Lung (tissue), 17 donors: ENCODE measurements at places on chromosomes 1 and 21.

- peak; percentile 16 for DNase-seq
- no peaks in the 10 kb centered on the region for H3K4me1 ChIP-seq
- H3K27ac ChIP-seq, result no peak overlapping the region
- H3K4me3 ChIP-seq, result no peak overlapping the region
- H3K36me3 ChIP-seq, result peaks cover under 1% of the 10 kb centered on the region
Measured at GRCh38 chr1:186983327-186983726, 154.6 kb downstream of the PLA2G4A start.

DNA sequence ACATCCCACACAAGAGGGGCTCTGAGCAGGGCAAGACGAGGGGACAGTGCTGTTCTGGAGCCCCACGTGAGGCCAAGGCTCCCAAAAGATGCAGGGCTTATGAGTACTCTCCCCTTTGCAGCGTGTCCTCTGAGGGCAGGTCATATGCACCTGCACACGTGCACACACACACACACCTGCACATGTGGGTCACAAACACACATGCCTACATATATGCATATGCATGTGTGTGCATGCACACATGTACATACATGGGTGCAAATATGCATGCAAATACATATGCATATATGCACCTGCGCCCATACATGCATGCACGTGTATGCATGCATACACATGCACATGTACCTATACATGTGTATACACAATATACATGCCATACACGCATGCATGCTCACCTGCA lies 197.9 kb downstream of the NPHP4 start:
- peaks cover 4% of the 10 kb centered on the region for H3K27me3 ChIP-seq
- H3K4me3 ChIP-seq, result no peak overlapping the region
- H3K36me3 ChIP-seq, result no peaks in the 10 kb centered on the region
- no peak overlapping the region for H3K27ac ChIP-seq

- no peak for DNase-seq
- no peak overlapping the region for H3K4me3 ChIP-seq
- H3K4me1 ChIP-seq, result peaks cover 11% of the 10 kb centered on the region
- no peaks in the 10 kb centered on the region for H3K36me3 ChIP-seq
Measured at GRCh38 chr1:203280061-203280460, 25.3 kb upstream of the BTG2 start.

DNA sequence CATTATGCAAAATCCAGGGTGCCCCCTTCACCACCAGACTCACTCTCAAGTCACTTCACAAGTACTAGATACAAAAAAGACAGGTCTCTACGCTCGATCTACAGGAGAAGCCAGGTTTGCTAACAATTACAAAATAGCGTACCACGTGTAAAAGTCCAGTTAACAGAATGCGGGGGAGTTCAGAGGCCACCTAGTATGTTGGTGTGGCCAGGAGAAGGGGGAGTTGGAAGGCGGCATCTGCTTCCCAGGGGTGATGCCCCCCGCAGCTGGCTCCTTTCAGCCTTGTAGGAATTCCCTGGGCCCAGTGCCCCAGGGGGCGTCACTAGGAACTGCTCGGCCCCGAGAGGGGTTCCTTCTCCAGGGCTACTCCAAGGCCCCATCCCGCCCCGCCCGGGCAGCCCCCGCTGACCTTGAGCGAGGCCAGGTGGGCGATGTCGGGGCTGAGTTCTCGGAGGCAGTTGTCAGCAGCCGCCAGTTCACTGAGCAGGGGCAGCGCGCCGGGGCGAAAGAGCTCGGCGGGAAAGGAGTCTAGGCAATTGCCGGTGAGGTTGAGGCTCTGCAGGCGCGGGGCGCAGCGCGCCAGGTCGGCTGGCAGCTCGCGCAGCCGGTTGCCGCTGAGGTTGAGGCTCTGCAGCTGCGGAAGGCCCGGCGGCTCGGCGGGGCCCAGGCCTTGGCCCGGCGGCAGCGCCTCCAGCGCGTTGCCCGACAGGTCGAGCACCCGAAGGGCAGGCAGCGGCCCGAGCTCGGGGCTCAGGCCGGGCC lies 664 bp downstream of the LRRC47 start:
- peaks cover 5% of the 10 kb centered on the region for H3K27me3 ChIP-seq
- H3K4me1 ChIP-seq, result peaks cover 15% of the 10 kb centered on the region
- H3K4me3 ChIP-seq, result peak overlapping the region; percentile 97

DNA sequence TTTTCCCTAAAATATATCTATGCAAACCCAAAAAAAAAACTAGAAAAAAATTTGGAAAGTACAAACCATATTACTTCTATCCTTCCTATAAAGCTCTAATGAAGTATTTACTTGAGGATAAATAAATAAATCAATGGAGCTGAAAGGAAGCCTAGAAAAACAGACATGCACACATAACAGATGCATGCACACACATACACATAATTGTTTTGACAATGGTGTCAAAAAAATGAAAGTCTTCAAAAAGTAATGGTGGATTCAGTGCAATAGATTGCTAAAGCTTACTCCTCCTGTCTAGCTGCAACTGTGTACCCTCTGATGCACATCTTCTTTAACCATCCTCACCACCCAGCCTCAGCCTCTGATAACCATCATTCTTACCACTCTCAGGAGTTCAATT lies 521.9 kb upstream of the RGS18 start:
- no peaks in the 10 kb centered on the region for H3K36me3 ChIP-seq
- no peak overlapping the region for H3K4me3 ChIP-seq
- H3K27ac ChIP-seq, result no peak overlapping the region

GRCh38 chr21:15274701-15275485 lies 210.1 kb upstream of the NRIP1 start:
- no peak overlapping the region for H3K27ac ChIP-seq
- no peak for DNase-seq
- H3K4me1 ChIP-seq, result no peaks in the 10 kb centered on the region

- H3K27me3 ChIP-seq, result no peaks in the 10 kb centered on the region
- no peak overlapping the region for H3K4me3 ChIP-seq
- no peak for DNase-seq
- H3K4me1 ChIP-seq, result no peaks in the 10 kb centered on the region
Measured at GRCh38 chr1:42758641-42759040, 8.2 kb downstream of the P3H1 start.

GRCh38 chr1:208421486-208421885 lies 177.3 kb upstream of the PLXNA2 start:
- H3K36me3 ChIP-seq, result no peaks in the 10 kb centered on the region
- no peak for DNase-seq
- H3K27me3 ChIP-seq, result no peaks in the 10 kb centered on the region
- no peak overlapping the region for H3K4me3 ChIP-seq

DNA sequence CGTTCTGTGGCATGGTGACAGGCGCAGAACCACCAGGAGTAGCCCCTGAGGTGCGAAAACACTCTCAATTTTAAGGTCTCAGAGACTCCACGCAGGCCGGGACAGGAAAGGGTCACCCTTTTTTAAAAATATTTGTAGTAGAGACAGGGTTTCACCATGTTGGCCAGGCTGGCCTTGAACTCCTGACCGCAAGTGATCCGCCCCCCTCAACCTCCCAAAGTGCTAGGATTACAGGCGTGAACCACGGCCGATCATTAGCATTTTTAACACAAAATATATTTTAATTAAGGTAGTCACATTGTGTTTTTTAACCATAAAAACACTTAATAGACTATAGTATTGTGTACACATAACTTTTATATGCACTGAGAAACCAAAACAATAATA lies 31.1 kb downstream of the ATP2B4 start:
- H3K27ac ChIP-seq, result no peak overlapping the region
- peaks cover 2% of the 10 kb centered on the region for H3K4me1 ChIP-seq
- H3K27me3 ChIP-seq, result no peaks in the 10 kb centered on the region
- peaks cover 2% of the 10 kb centered on the region for H3K36me3 ChIP-seq
- DNase-seq, result no peak

- DNase-seq, result no peak
- H3K27me3 ChIP-seq, result no peaks in the 10 kb centered on the region
- H3K4me3 ChIP-seq, result no peak overlapping the region
- H3K27ac ChIP-seq, result no peak overlapping the region
- no peaks in the 10 kb centered on the region for H3K4me1 ChIP-seq
Measured at GRCh38 chr1:224045556-224045955, 68.4 kb upstream of the FBXO28 start.

GRCh38 chr1:110285316-110285715 lies 53.9 kb upstream of the RBM15 start:
- no peaks in the 10 kb centered on the region for H3K4me1 ChIP-seq
- H3K27ac ChIP-seq, result no peak overlapping the region
- no peak overlapping the region for H3K4me3 ChIP-seq
- DNase-seq, result no peak

DNA sequence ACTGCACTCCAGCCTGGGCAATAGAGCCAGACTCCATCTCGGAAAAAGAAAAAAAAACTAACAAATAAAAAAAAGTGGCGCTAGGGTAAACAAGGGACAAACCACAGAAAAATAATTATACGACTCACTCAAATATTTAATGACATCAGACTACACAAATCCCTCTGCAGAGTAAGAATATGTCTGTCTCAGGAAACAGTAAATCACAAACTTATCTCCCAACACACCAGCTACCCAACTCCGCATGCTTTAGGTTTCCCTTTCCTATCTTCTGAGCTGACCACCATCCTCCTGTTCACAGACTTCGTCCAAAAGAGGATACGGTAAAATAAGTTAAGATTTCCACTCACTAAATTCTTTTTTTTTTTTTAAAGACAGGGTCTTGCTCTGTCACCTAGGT lies 16.2 kb downstream of the WDR47 start:
- H3K4me3 ChIP-seq, result no peak overlapping the region
- no peak for DNase-seq
- no peaks in the 10 kb centered on the region for H3K27me3 ChIP-seq
- H3K36me3 ChIP-seq, result no peaks in the 10 kb centered on the region

- no peaks in the 10 kb centered on the region for H3K27me3 ChIP-seq
- no peak for DNase-seq
- H3K4me3 ChIP-seq, result no peak overlapping the region
- no peak overlapping the region for H3K27ac ChIP-seq
Measured at GRCh38 chr1:8109216-8109615, 83.1 kb upstream of the ERRFI1 start.

GRCh38 chr1:6623269-6623965 lies 1.3 kb upstream of the THAP3 start:
- H3K36me3 ChIP-seq, result peaks cover 32% of the 10 kb centered on the region
- no peak for DNase-seq
- peaks cover 5% of the 10 kb centered on the region for H3K4me1 ChIP-seq
- no peak overlapping the region for H3K4me3 ChIP-seq
- no peaks in the 10 kb centered on the region for H3K27me3 ChIP-seq

DNA sequence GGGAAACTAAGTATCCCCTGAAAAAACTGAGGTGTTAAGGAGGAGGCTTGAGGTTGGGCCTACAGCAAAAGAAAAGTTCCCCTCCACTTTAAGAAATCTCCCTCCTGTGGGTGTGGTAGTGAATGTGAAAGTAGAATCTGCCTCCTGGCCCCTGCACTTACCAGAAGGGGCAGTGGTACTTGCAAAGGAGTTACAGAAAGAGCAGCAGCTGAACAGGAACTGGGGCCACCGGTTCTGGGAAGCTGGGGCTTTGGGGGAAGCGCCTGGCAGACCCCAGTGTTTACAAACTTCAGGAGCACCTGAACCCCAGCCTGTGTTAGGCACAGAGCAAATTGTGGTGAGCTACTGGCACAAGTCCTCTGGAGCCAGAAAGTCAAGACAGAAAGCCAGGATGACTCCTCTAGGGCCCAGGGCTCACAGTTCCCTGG lies 250.2 kb upstream of the FGGY start:
- H3K4me1 ChIP-seq, result peaks cover 10% of the 10 kb centered on the region
- H3K27me3 ChIP-seq, result no peaks in the 10 kb centered on the region
- H3K4me3 ChIP-seq, result no peak overlapping the region
- no peak overlapping the region for H3K27ac ChIP-seq
- no peak for DNase-seq

GRCh38 chr1:232718928-232719927 lies 86.0 kb upstream of the MAP10 start:
- no peaks in the 10 kb centered on the region for H3K4me1 ChIP-seq
- H3K36me3 ChIP-seq, result no peaks in the 10 kb centered on the region
- H3K27ac ChIP-seq, result no peak overlapping the region
- no peaks in the 10 kb centered on the region for H3K27me3 ChIP-seq

DNA sequence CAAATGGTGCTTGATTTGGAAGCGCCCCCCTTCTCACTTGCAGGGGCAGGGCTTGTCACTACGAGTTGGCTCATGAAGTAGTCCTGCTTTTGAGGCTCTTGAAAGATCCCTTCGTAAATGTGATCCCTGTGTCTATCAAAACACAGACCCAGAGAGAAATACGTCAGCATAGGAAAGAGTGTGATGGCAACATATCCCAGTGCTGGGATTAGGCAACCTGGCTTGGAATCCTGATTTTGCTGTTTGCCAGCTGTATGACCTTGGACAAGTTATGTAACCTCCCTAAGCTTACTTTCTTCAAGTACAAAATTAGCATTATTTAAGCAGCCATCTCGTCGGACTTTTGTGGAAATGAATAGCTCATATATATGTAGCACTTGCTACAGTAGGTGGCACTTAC lies 228.4 kb downstream of the ATG4C start:
- no peak for DNase-seq
- H3K36me3 ChIP-seq, result no peaks in the 10 kb centered on the region
- no peak overlapping the region for H3K4me3 ChIP-seq

DNA sequence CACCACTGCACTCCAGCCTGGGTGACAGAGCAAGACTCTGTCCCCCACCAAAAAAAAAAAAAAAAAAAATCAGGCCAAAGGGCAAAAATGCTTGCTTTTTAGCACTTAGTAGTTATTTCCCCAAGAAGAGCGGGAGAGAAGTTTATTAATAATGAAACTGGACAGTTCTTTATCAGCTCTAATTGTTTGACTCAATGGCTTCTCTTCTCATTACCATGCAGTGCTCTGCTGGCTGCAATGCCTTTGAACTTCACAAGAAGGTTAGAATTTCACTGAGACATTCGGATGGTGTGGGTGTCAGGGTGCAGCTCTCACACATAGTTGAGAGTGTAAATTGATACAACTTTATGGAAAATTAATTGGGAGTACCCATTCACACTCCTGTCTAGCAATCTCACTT lies 63.7 kb downstream of the EDARADD start:
- H3K4me3 ChIP-seq, result no peak overlapping the region
- no peaks in the 10 kb centered on the region for H3K4me1 ChIP-seq
- no peak for DNase-seq
- H3K27ac ChIP-seq, result no peak overlapping the region
- no peaks in the 10 kb centered on the region for H3K27me3 ChIP-seq
- no peaks in the 10 kb centered on the region for H3K36me3 ChIP-seq

DNA sequence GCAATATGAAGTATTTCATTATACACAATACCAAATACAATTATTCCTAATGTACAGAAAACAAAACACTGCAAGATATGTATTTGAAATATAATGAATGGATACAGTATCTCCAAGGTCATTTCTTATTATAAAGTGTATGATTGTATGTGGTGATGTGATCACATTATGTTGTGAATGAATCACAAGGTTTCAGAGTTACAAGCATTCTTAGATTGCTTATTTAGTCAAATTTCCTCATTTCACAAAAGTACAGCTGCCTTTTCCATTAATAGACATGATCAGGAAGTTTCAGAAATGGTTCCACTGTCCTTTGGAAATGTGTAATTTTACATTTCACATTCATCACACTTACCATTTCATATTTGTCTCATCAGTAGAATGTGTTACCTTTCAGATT lies 28.3 kb upstream of the NEK7 start:
- H3K4me3 ChIP-seq, result no peak overlapping the region
- no peaks in the 10 kb centered on the region for H3K27me3 ChIP-seq
- DNase-seq, result no peak
- no peak overlapping the region for H3K27ac ChIP-seq
- peaks cover 2% of the 10 kb centered on the region for H3K4me1 ChIP-seq
- H3K36me3 ChIP-seq, result no peaks in the 10 kb centered on the region

GRCh38 chr1:77830946-77831345 lies 51.5 kb downstream of the MIGA1 start:
- H3K36me3 ChIP-seq, result no peaks in the 10 kb centered on the region
- no peak for DNase-seq
- no peak overlapping the region for H3K4me3 ChIP-seq
- H3K27ac ChIP-seq, result no peak overlapping the region

GRCh38 chr1:236334893-236335545 lies 53.3 kb upstream of the ERO1B start:
- no peak overlapping the region for H3K27ac ChIP-seq
- no peak for DNase-seq
- H3K27me3 ChIP-seq, result no peaks in the 10 kb centered on the region
- no peak overlapping the region for H3K4me3 ChIP-seq
